Heart right ventricle (tissue), 16 donors: ENCODE measurements at places on chromosomes 7 and 10. TPM values are rescaled to one million over a fixed set of nuclear protein-coding genes. Genes with fewer than 3 reads are reported as not detected.

GRCh38 chr10:32065856-32066255 is 9.6 kb upstream of the KIF5B start:
- H3K27ac ChIP-seq = no peak overlapping the region
- DNase-seq = no peak
- H3K4me3 ChIP-seq = no peak overlapping the region
- H3K27me3 ChIP-seq = no peaks in the 10 kb centered on the region
- H3K4me1 ChIP-seq = no peaks in the 10 kb centered on the region
- H3K36me3 ChIP-seq = no peaks in the 10 kb centered on the region

DNA sequence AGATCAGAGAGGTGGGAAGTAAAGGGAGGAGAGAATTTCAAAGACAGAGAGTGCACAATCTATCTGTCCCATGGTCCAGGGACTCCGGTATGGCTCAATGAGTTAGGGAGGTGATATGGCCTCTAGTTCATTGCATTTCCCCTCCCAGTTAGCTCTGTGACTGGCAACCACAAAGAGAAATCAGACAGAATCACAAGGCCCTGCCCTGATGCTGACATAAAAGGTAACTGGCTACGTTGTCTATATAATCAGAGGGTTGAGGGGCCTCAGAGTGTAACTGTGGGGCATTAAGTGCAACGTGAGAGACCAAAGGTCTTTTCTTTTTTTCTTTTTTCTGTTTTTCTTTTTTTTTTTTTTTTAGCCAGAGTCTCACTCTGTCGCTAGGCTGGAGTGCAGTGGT is 7.3 kb upstream of the C10orf95 start:
- no peaks in the 10 kb centered on the region for H3K36me3 ChIP-seq
- peaks cover 12% of the 10 kb centered on the region for H3K4me1 ChIP-seq
- H3K4me3 ChIP-seq = no peak overlapping the region

DNA sequence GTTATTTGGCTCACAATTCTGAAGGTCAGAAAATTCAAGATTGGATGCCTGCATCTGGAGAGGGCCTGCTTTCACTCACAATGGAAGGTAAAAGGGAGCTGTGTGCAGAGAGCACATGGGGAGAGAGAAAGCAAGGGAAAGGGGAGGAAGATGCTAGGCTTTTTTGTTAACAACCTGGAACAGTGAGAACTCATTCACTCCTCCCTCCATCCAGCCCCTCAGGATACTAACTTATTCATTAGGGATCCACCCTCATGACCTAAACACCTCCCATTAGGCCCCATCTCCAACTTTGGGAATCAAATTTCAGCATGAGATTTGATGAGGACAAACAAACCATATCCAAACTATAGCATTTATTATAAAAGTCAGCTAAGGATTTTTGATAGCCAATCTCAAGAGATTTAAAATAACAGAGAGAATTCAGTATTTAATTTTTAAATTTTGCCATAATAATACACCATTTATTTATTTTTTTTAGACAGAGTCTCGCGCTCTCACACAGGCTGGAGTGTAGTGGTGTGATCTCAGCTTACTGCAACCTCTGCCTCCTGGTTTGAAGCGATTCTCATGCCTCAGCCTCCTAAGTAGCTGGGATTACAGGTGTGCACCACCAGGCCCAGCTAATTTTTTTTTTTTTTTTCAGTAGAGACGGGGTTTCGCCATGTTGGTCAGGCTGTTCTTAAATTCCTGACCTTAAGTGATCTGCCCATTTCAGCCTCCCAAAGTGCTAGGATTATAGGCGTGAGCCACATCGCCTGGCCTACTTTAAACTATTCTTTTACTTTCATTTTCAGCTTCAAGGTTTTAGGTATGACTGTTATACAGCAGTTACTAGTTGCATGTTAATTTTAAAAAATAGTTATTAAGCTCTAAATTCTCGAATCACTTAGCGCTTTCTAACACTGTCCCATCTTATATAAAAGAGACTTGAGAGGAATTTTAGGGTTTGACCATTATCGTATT is 20.3 kb upstream of the ETV1 start:
- no peaks in the 10 kb centered on the region for H3K36me3 ChIP-seq
- H3K4me3 ChIP-seq = no peak overlapping the region
- no peaks in the 10 kb centered on the region for H3K4me1 ChIP-seq
- DNase-seq = no peak
- H3K27ac ChIP-seq = no peak overlapping the region
- H3K27me3 ChIP-seq = no peaks in the 10 kb centered on the region

Gene ACHE
- 0.96 TPM for total RNA-seq

Gene CFAP70
- total RNA-seq = 2.5 TPM

Gene EGR2
- total RNA-seq = 3.6 TPM

- no peaks in the 10 kb centered on the region for H3K27me3 ChIP-seq
- no peak overlapping the region for H3K4me3 ChIP-seq
- no peak overlapping the region for H3K27ac ChIP-seq
- H3K36me3 ChIP-seq = no peaks in the 10 kb centered on the region
- DNase-seq = no peak
Observed at GRCh38 chr7:77525231-77525630, 11.9 kb upstream of the PTPN12 start.

Gene PAPOLB
- not detected for total RNA-seq

- no peak for DNase-seq
- H3K36me3 ChIP-seq = no peaks in the 10 kb centered on the region
- H3K4me1 ChIP-seq = peaks cover 22% of the 10 kb centered on the region
- H3K27ac ChIP-seq = no peak overlapping the region
- no peaks in the 10 kb centered on the region for H3K27me3 ChIP-seq
Observed at GRCh38 chr10:3882855-3883254, 97.8 kb upstream of the KLF6 start.

GRCh38 chr7:5776894-5777660 is 4.4 kb downstream of the RNF216 start:
- no peaks in the 10 kb centered on the region for H3K27me3 ChIP-seq
- no peak for DNase-seq
- no peak overlapping the region for H3K4me3 ChIP-seq
- H3K4me1 ChIP-seq = no peaks in the 10 kb centered on the region
- no peak overlapping the region for H3K27ac ChIP-seq

GRCh38 chr7:12475362-12476063 is 71.8 kb upstream of the VWDE start:
- DNase-seq = no peak
- no peak overlapping the region for H3K27ac ChIP-seq
- no peak overlapping the region for H3K4me3 ChIP-seq
- H3K27me3 ChIP-seq = no peaks in the 10 kb centered on the region
- H3K4me1 ChIP-seq = no peaks in the 10 kb centered on the region

DNA sequence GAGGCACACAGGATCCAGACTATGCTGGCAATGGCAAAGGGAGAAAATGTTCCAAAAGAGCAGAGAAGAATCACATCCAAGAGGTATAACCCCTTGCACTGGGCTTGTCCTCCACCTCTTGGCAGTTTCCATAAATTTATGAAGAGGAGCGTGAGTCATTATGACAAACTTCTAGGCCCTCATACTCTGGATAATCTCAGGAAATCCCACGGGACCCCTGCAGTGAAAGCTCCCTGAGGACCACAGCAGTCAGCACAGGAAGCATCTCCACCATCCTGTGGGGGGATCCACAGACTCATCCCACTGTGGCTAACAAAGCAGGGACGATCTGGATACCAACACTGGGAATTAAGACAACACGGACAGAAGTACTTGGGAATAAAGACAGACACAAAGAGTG is 30.3 kb upstream of the GPAM start:
- no peaks in the 10 kb centered on the region for H3K4me1 ChIP-seq
- no peak overlapping the region for H3K27ac ChIP-seq
- H3K4me3 ChIP-seq = no peak overlapping the region
- H3K36me3 ChIP-seq = no peaks in the 10 kb centered on the region
- DNase-seq = no peak
- no peaks in the 10 kb centered on the region for H3K27me3 ChIP-seq

GRCh38 chr10:62244785-62245467 is 23.7 kb downstream of the RTKN2 start:
- no peak for DNase-seq
- no peaks in the 10 kb centered on the region for H3K36me3 ChIP-seq
- peaks cover 15% of the 10 kb centered on the region for H3K4me1 ChIP-seq
- no peak overlapping the region for H3K27ac ChIP-seq
- H3K27me3 ChIP-seq = no peaks in the 10 kb centered on the region
- H3K4me3 ChIP-seq = no peak overlapping the region

DNA sequence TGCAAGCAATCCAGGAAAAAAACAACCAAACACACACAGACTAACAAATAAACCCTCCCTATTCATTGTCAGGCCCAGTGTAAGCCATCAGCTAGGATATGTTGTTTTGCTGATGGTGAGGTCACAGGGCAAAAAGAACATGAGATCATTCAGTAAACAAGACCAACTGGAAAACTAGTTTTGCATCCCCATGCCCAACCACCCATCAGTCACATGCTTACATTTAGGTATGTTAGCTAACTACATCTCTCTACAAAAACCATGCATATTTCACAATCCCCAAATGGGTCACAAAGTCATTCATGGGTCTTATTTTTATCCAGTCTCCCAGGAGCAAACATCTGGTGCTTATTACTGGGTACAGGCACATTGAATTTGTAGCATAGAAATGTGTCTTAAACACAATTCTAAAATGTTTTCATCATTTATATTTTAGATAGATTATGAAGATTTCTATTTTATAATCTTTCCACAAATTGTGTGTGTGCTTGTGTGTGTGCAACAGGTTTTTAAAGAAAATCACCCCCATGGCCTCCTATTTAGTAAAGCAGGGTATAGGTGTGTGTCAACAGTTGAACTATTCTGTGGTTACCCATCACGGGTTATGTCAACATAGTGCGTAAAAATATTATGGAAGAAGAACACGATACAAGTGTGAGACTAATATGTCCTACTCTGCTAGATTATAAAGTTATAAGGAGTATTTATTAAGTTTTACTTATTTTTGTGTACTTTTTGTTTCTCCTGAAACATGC is 103.8 kb upstream of the AKR1E2 start:
- H3K4me3 ChIP-seq = no peak overlapping the region
- no peak overlapping the region for H3K27ac ChIP-seq
- H3K4me1 ChIP-seq = peaks cover 14% of the 10 kb centered on the region
- no peaks in the 10 kb centered on the region for H3K27me3 ChIP-seq
- no peak for DNase-seq

DNA sequence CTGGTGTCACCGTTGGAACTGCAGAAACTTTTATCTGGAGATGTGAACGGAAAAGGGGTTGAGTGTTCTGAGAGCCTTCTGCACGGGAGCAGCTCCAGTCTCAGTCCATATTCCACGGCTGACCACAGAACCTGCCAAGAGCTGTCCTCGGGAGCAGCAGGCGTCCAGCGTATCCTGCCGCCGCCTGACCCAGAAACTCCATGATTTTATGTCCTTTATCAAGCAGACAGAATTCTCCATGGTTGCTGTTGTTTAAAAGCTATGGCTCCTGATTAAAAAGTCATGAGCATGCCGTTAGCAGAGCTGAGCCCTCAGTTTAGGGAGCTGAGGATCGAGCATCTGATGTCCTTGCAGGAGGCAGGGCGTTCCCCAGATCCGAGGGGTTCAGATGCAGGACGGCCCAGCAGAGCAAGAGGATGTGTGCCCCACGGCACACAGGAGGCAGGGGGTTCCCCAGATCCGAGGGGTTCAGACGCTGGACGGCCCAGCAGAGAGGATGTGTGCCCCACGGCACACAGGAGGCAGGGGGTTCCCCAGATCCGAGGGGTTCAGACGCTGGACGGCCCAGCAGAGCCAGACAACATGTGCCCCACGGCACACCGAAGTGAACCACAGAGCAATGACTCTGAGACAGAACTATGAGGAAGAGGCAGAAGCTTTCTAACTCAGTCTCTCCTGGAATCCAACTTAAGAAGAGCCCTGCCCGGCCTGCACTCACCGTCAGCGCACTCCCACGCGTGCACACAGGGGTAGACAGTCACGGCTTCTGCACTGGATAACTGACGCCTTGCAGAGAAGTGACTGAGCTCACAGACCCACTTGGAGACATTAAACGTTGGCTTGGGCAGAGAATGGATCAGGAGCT is 96.4 kb downstream of the WDR37 start:
- no peaks in the 10 kb centered on the region for H3K36me3 ChIP-seq
- no peak overlapping the region for H3K4me3 ChIP-seq
- peaks cover 5% of the 10 kb centered on the region for H3K27me3 ChIP-seq
- H3K27ac ChIP-seq = no peak overlapping the region

Gene POM121C
- 26.2 TPM for total RNA-seq

Gene PLXNA4
- total RNA-seq = 11.6 TPM

Gene GOLGA7B
- 0.11 TPM for total RNA-seq

DNA sequence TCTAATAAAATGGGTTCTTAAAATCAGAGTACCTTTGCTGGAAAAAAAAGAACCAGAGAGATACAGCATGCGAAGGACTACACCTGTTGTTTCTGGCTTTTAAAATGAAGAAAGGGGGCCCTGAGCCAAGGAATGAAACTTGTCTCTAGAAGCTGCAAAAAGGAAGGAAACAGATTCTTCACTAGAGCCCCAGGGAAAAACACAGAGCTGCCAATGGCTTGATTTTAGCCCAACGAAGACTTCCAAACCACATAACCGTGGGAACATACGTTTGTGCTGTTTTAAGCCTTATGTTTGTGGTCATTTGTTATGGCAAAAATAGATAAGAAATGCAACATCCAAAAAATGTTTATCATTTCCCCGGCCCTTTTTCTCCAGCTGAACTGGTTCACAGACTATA is 780.0 kb downstream of the SORCS1 start:
- peaks cover 4% of the 10 kb centered on the region for H3K27me3 ChIP-seq
- H3K36me3 ChIP-seq = no peaks in the 10 kb centered on the region
- no peak overlapping the region for H3K4me3 ChIP-seq
- H3K27ac ChIP-seq = no peak overlapping the region
- no peak for DNase-seq
- H3K4me1 ChIP-seq = no peaks in the 10 kb centered on the region

Gene CLEC2L
- 0.28 TPM for total RNA-seq

Gene RAPGEF5
- 13.5 TPM for total RNA-seq

DNA sequence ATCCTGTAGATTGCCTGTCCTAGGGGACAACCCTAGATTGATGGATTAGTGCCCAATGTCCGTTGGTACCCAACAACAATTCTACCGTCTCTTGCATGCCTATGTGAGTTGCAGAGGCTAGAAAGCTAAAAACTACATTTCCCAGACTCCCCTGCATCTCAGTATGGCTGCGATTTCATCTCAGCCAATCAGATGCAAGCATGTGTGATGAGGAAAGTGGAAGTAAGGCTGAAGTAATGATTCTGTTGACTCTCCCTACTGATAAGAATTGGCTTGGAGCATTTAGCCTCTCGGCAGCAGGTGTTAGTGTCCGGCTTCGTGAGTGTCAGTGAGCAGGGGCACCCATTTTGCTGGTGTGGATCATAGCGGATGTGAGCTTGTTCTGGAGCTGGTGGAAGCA is 171.9 kb downstream of the FGFR2 start:
- no peak overlapping the region for H3K27ac ChIP-seq
- H3K4me1 ChIP-seq = no peaks in the 10 kb centered on the region
- no peak overlapping the region for H3K4me3 ChIP-seq
- no peak for DNase-seq
- H3K27me3 ChIP-seq = no peaks in the 10 kb centered on the region

GRCh38 chr10:74292871-74293427 is 141.9 kb downstream of the ADK start:
- no peak for DNase-seq
- no peaks in the 10 kb centered on the region for H3K27me3 ChIP-seq

DNA sequence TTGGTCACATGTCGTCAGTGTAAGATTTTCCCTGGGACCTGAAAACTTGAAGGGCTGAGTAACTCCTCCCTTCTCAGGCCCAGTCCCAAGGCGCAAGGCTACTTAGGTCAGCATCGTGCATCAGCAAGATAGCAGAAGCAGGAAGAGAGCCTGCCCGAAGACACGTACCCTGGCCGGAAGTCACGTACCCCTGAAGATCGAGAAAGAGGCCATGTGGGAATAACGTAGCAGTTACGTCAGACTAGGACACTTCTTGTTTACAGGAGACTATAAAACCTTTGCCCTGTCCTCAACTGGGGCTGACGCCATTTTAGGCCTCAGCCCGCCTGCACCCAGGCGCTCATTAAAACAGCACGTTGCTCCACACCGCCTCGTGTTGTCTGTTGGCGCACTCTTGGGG is 114.3 kb upstream of the GALNT17 start:
- no peaks in the 10 kb centered on the region for H3K4me1 ChIP-seq
- no peak overlapping the region for H3K27ac ChIP-seq
- H3K36me3 ChIP-seq = no peaks in the 10 kb centered on the region
- no peak overlapping the region for H3K4me3 ChIP-seq
- no peak for DNase-seq
